GM19239 (cell line): ENCODE measurements at places on chromosomes 2 and 18.
A peak's percentile ranks its signal among the peaks of the same experiment; 100 is the strongest.

DNA sequence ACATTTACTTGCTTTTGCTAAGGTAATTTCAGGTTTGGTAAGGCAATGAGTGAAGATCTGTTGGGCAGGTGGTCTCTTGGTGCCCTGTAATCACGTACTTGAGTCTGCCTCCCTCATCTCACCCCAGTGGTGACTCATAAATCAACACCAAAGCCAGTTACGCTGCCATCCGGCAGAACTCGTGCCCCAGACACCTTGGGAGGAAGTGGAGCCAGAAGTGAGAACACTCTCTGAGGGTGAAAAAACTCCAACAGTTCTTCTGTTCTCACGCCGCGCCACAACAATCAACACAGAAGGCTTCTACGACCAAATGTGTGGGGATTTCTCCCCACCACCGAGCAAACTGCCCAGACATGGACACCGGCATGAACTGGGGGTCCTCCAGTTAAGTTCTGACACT is 206.2 kb downstream of the ARL4C start:
- DNase-seq: peak; percentile 30

- DNase-seq: no peak
Observed at GRCh38 chr2:106892048-106892447, 6.1 kb upstream of the ST6GAL2 start.

DNA sequence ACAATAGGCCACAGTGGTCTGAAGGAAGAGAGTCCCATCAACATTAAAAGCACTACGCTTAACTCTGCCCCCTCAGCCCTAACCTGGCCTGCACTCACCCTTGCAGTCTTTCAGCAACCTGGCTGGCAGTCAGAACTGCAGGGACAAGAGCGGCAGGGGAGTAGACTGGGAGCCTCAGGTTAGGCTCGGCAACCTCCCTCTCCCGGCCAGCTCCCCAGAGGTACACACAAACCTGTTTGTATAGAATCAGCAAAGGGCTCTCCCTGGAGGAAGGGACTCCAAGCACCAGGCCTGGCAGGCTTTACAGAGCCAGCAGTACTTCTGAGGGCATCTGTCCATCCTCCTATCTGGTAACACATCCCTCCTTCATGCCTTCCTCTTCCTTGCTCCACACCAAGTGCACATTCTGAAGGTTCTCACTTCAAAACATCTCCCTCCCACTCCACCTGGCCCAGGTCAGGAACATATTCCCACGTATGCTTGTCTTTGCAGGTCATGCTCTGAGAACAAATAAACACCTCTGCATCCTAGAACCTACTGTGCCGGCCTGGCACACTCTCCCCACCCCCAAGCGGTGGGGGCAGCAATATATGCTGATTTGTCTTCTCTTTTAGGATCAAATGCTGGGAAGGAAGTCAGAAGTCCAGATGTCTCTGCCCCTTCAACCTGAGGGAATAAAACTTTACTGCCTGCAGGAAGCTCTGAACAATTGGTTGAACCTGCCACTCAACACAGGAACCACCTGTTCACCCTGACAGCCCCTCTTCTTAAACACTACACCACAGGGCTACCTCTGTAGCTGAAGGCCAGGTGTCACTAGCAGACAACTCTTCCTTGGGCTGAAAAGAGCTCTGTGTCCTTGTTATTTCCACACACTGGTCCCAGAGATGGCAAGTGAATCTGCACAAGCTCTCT is 12.6 kb upstream of the SFXN5 start:
- DNase-seq: no peak

- DNase-seq: no peak
Observed at GRCh38 chr2:161416708-161417437, 776 bp downstream of the TBR1 start.

DNA sequence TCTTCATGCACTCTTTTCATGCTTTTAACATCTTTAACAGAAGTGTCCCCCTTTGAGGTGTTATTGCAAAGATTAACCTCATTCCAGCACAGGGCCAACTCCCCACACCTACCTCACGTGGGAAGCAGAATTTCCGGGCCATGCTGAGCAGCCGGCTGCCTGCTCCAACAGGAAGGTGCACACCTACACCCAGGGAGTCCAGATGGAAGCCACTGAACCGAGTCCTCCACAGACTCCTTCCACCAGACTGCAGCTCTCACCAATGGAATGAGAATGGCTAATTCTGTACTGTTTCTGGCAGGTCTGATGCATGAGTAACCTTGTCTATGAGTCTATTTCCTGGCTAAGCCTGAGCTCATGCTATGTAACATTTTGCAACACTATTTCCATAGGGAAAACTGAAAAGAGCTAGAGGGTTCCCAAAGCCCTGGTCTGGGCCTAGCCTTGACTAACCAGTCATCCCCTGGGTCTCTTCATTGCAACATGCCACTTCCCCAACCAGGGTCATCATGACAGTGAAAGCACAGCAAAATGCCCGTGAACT is 11.0 kb downstream of the ERFE start:
- no peak for DNase-seq

DNA sequence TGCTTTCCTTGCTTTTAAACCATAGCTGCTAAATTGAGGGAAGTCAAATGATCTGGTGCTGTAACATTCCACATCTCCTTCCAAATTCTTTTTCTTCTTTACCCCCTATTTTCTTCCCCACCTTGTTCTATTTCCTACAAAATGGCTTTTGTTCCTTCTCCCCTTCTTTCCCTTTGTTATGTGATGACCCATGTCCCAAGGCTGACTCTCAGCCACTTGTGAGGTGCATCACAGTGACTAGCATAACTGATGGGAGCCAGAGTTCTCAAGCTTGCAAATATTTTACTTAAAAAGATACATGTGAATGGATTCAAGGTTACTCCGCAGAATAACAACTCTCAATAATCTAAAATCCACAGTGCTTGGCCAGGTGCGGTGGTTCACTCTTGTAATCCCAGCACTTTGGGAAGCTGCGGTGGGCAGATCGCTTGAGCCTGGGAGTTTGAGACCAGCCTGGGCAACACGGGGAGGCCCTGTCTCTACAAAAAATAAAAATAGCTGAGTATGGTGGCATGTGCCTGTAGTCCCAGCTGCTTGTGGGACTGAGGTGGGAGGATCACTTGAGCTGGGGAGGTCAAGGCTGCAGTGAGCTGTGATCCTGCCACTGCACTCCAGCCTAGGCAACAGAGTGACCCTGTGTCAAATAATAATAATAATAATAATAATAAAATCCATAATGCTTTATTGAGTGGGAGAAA is 100.1 kb upstream of the CERS6 start:
- DNase-seq: no peak

DNA sequence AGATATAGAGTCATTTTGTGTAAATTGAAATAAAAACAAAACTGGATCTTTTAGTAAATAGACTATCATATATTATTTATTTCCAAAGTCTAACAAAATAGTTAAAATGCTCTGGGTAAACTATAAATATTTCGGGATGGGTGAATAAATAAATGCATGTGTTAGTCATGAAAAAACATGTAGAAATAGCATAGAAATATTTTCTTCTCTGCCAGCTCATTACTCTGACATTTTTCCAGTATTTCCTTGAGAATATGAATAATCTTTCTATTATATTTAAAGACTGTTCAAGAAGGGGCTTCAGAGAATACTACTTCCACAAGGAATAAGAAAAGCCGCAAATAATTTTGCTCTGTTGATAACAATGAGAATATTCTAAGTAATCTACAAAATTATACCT is 880.4 kb downstream of the TRIB2 start:
- DNase-seq: no peak

GRCh38 chr18:73992242-73993022 is 155.2 kb downstream of the FBXO15 start:
- no peak for DNase-seq

- DNase-seq: no peak
Observed at GRCh38 chr2:106843910-106844250, 42.1 kb downstream of the ST6GAL2 start.

GRCh38 chr2:46340740-46341420 is 43.7 kb downstream of the EPAS1 start:
- no peak for DNase-seq

DNA sequence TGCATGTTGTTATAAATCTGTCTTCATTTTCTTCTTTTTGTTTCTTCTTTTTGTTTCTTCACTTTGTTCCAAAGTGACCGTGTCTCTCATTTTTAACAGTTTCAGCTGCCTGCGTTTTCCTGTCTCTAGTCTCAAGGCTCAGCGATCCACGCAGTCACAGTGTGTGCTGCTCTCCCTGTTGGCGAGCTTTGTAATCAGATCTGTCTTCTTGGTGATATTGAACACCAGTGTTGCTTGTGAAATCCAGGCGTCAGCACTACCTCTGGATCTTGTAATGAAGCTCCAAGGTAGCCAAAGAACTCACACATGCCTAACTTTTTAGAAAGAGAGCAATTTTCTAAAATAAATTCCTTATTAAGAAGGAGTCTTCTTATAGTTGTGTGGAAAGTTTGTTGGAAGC is 13.2 kb downstream of the SNTG2 start:
- DNase-seq: no peak

- no peak for DNase-seq
Observed at GRCh38 chr2:224816816-224817215, 100.7 kb upstream of the CCDC195 start.

GRCh38 chr2:196725218-196725617 is 74.3 kb downstream of the GTF3C3 start:
- DNase-seq: no peak

DNA sequence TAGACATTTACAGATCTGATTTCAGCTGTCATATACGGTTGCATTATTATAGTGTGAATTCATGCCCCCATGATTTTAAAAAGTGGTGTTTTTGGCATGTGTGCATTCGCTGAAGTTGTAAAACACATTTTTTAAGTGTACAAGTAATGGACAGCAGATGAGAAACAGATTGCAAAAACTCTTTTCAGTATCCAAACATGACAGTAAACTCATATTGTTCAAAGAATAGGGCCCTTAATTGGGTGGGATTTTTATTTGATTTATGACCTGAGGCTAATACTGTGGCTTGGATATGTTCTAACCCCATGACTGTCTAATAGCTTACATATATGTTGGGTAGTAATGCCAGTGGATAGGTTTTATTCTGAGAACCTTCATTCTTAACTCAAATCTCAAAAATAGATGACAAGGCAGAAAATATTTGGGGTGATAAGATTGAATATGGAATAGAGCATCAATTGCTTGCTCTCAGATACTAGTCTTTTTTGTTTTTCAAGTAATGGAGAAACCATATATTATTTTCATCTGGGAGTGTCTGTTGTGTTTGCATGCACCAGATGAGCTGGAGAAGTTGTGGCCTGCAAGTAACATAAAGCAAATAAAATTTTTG is 118.6 kb downstream of the PARD3B start:
- no peak for DNase-seq

- no peak for DNase-seq
Observed at GRCh38 chr2:133063775-133064174, 393.8 kb upstream of the LYPD1 start.

DNA sequence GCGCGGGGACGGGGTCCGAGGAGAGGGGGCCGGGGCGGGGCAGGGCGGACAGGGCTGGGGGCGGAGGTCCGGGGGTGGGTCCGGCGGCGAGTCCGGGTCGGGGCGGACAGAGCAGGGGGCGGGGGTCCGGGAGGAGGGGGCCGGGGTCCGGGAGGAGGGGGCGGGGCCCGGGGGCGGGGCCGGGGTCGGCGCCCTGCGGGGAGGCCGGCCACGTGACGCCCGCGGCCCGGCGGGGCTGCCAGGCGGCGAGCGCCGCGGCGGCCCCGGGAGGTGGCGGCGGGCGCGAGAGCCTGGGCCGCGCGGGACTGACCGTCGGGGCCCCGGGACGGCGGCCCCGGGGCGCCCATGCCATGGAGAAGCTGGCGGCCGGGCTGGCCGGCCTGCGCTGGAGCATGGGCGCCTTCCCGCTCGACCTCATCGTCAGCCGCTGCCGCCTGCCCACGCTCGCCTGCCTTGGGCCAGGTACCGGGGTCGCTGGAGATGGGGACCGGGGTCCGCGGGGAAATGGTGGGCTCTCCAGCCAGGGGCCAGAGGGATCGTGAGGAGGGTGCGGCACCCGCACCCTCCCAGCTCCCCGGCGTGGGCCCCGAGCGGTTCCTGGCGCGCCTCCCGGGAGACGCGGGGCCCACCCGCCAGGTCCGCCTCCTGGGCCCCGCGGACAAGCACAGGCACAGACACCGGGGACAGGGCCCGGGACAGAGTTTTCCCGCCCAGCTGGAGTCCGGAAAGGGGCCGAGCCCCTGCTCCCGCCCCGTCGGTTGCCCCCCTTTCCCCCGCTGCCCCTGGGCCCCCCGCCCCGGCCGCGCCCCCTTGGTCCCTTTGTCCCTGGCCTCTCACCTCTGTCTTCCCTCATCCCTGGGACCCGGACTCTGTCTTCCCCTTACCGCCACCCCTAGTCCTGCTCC is at the start of gene GAREM2:
Gene GAREM2 (plus strand): TSS at position 218 of the 905 bp plus-strand sequence. CDS start 133 bp downstream, at position 351.
- DNase-seq: no peak

GRCh38 chr2:150811259-150811855 is 323.9 kb upstream of the RND3 start:
- no peak for DNase-seq

DNA sequence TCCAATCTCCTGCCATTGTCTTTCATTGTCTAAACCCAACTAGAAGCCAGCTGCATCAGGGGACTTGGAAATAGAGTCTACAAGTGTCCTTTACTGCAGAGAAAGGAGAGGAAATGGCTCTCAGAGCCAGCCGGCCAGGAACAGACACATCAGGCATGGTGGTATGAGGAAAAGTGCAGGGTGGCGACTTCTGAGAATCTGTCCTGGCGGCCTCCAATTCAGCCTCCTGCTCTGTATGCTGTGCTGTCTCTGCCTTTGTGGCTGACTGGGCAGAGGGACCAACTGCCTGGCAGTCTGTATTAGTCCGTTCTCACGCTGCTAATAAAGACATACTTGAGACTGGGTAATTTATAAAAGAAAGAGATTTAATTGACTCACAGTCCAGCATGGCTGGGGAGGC is 36.8 kb upstream of the AQP4 start:
- no peak for DNase-seq
